ENCODE measurements at places on chromosomes 7 and 10.
A peak's percentile ranks its signal among the peaks of the same experiment; 100 is the strongest.

- DNase-seq: no peak
These were observed 94.8 kb downstream of the AUTS2 start for GRCh38 chr7:69693042-69693441.

DNA sequence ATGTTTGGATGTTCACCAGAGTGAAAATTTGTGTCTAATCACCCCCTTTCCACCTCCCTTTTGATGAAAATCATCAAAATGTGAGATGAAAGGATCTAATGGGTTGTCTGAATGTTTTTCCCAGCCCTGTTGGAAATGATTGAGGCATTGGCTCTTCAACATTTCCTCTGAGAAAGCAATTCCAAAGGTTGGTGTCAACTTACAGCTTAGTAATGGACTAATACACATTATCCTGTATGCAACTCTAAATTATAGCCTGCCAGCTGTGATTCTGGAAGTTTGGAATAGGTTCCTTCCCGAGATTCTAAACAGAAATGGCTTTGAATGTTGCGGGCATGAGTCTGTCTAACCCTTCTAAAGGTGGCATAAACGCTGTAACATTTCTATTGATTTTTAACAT is 152.9 kb downstream of the DYNC1I1 start:
- DNase-seq: no peak

DNA sequence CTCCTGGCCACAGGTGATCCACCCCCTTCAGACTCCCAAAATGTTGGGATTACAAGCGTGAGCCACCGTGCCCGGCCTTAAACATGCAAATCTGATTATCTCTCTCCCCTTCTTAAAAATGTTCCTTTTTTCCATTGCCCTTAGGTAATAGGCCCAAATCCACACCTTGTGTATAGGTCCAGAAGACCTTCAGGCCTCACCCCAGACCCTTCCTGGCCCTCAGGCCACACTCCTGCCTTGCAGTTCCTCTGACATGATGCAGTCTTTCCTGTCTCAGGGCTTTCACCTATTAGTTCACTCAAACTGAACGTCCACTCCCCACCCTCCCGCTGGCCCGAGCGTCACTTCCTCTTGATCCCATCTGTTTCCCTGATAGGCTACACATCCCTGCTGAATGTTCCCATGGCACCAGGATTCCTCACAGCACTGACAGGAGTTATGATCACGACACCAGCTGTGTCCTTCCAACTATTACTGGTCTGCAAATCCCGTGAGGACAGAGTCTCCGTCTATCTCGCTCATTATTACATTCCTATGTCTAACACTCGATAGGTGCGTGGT is 46.4 kb downstream of the DENND2A start:
- DNase-seq: no peak

GRCh38 chr7:142771353-142771723 is 568 bp downstream of the PRSS2 start:
- no peak for DNase-seq

GRCh38 chr10:114635797-114636550 is 22.1 kb downstream of the ABLIM1 start:
- no peak for DNase-seq

- DNase-seq: no peak
These were observed 648.0 kb upstream of the IGFBP3 start for GRCh38 chr7:46569133-46569465.

- DNase-seq: no peak
These were observed 46.6 kb downstream of the GLCCI1 start for GRCh38 chr7:8015100-8015745.

- DNase-seq: no peak
These were observed 2.7 kb downstream of the OPN4 start for GRCh38 chr10:86657011-86657395.

DNA sequence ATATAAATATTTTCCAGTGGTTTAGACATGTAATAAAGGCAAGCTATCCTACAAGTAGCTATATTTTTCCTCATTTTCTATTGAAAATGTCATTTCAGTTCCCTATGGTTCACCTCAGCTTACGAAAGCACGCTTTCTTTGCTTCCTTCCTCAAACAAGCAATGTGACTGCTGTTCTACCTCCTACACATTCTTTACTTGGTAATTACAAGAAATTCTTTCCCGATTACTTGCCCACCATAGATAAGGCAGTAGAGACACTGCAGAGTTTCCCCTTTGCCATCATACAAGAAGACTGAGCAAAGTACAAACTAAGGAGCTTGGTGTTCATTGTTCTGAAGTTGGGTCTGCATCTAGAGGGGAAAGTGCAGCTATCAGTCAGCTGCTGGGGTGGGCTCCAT is 249.4 kb downstream of the CRPPA start:
- DNase-seq: no peak

DNA sequence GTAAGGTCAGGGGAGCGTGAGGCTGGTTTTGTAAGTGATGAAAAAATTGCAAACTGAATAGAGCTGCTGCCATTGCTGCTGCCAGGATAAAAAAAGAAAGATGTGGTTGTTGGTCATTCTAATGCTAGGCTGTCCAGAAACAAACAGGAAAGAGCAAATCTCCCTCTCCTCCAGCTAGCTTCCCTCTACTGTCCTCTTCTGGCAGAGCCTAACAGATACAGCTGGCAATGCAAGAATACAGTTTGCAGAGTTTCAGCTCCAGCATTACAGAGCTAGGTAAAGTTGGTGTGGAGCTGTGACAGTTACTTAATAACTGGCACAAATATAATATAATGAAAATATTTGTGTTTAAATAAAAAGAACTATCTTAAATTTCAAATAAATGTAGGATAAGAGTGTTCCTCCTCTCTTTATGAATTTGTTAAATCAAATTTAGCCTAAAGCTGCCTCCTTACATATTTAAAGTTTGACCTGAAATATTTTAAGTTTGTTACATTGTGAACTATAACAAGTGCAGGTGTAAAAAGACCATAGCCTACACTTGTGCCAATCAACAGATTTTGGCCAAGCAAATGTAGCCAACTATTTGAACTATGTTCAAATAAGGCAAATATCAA is 407.7 kb downstream of the SH2D4B start:
- no peak for DNase-seq

GRCh38 chr10:8112230-8112905 is 57.9 kb downstream of the GATA3 start:
- no peak for DNase-seq

- DNase-seq: peak; percentile 39
These were observed 9.7 kb downstream of the EIF4H start for GRCh38 chr7:74183653-74184450.

- DNase-seq: no peak
These were observed 28.0 kb upstream of the RASGEF1A start for GRCh38 chr10:43294892-43295291.

- DNase-seq: no peak
These were observed 78.3 kb upstream of the SLC26A5 start for GRCh38 chr7:103524042-103524907.

GRCh38 chr10:50561816-50562215 is 61.9 kb downstream of the SGMS1 start:
- DNase-seq: peak; percentile 23

GRCh38 chr7:9083837-9084236 is 650.4 kb downstream of the NXPH1 start:
- no peak for DNase-seq

- no peak for DNase-seq
These were observed 72.1 kb upstream of the SH2B2 start for GRCh38 chr7:102214477-102215072.

- no peak for DNase-seq
These were observed 38.9 kb downstream of the GPRIN2 start for GRCh38 chr10:46517541-46517940.

- DNase-seq: no peak
These were observed 265.6 kb upstream of the FOXK1 start for GRCh38 chr7:4416396-4417056.

DNA sequence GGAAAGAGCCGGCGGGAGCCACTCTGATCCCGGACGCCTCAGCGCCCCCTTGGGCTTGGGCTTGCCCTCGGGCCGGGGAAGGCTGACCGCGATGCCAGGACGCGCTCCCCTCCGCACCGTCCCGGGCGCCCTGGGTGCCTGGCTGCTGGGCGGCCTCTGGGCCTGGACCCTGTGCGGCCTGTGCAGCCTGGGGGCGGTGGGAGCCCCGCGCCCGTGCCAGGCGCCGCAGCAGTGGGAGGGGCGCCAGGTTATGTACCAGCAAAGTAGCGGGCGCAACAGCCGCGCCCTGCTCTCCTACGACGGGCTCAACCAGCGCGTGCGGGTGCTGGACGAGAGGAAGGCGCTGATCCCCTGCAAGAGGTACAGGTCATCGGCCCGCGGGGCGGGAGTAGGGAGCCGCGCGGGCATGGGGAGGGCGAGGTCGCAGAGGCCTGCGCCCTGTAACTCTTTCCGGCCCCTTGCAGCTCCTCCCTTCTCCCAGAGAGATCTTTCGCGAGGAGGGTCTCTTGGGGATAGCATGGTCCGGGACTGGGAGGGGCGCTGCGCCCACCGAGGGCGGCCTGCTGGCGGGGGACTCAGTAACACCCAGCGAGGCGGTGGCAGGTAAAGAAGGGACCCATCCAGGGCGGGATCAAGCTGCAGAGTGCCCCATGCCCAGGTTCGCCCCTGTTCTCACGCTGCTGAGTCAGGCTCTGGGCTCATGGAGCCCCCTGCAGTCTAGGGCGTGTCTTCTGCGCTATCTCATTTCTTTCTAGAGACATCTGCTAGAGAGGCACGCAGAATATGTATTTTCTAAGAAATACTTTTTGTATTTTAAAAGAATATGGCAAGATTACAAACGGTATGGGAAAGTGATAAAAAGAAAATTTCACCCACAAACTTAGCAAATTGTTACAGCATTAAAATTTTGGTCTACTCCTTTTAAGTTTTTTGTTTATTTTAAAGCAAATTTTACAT is 687 bp downstream of the EPDR1 start:
- DNase-seq: no peak

- DNase-seq: no peak
These were observed 276.9 kb downstream of the DOCK4 start for GRCh38 chr7:111929264-111929663.

- no peak for DNase-seq
These were observed 106.6 kb downstream of the VIPR2 start for GRCh38 chr7:159038066-159038465.

DNA sequence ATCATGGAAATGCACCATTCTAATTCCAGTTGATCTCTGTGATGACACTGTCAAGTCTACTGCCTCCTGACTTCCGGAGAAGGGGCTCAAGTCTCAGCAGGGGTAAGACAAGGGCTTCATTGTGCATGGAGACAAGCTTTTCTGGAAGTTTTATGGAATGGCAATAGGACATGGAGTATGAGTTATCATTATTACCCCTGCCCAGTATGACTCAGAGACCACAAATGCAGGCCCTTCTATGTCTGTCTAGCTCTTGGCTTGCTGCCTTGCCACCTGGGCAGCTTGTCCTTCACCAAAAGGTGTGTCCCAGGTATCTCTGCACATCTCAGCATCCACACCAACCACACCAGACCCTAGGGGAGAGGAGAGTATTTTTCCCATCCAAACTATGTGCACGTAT is 34.9 kb upstream of the KIAA1217 start:
- DNase-seq: no peak

- DNase-seq: no peak
These were observed 12.6 kb downstream of the OR9A4 start for GRCh38 chr7:141928845-141929195.

DNA sequence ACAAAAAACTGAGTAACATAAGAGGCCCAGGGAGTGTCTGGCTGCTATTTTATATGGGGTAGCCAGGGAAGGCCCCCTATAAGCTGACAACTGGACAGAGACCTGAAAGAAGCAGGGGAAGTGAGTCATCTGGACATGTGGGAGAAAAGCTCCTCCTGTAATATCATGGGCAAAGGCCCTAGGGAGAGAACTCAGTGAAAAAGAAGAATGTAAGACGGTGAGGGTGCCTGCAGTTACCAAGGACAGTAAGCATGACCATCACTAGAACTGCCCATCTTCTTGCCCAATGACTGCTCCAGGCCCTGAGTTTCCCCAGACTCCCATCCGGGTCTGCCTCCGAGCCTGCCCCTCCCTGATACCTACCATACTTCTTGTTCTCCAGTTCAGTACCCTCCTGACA is 2.3 kb downstream of the ELMO1 start:
- no peak for DNase-seq

DNA sequence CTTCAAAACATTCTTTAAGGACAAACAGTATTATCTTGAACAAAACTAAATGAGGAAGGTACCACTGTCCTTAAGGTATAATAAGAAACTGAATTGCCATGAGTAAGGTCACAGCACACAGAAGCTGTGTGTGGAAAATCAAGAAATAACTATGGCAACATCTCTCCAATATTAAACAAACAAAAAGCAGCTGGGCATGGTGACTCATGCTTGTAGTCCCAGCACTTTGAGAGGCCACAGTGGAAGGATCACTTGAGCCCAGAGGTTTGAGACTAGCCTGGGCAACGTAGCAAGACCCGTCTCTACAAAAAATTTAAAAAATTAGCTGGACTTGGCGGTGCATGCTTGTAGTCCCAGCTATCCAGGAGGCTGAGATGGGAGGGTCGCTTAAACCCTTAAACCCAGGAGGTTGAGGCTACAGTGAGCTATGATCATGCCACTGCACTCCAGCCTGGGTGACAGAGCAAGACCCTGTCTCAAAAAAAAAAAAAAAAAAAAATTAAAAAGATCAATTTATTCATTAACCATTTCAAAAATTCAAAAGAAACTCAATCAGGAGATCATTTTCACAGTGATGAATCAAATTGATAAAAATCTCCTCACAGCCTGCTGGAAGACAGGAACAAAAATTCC is 195.4 kb downstream of the SKIDA1 start:
- no peak for DNase-seq

DNA sequence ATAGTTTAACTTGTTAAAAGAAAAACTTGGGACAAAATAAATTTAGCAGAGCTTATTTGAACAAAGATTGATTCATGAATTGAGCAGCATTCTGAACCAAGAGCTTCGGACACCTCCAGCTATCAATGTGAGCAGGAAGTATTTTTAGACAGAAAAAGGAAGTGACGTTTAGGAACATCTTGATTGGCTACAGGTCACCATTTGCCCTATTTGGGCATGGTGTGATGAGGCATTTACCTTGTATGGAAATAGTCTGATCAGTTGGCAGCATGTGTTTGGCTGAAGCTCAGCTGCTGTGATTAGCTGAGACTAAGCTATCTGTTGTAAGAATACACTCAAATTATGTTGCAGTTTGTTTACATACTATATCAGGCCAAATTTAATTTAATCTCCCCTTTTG is 185.1 kb downstream of the ATRNL1 start:
- DNase-seq: no peak

DNA sequence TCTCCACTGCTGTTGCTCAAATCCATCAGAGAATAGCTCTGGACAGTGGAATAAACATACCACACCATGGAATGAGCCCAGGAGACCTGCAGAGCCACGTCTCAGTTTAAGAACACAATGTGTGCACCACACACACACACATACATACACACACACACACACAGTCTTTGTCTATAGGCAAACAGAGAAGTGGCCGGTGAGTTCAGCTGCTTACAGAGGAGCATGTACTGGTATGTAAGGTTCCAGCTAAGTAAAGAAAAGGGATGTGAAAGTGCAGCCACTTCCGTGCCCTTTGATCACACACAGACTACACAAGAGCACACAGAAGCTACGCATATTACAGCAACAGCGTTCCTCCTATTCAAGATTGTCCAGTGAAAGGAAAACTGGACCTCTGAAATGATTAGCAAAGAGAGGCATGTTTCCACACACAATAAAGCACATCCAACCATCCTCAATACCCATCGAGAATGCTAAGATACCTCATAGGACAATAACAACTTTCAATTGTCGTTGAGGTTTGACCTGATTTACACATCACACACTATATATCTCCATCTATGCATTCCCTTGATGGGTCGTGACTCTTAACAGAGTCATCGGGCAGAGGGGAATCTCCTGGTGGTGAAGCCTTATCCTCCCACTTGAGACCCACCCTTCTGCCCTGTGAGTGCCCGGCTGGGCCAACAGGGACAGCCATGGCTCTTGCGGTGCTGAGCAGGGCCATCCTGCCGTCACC is 23.6 kb downstream of the SLC35B4 start:
- DNase-seq: no peak

Data from CD4-positive, alpha-beta T cell treated with Interleukin-17A for 4 hours (primary cell).